Vagina (tissue), 2 donors: ENCODE measurements at places on chromosomes 6 and 20. TPM values are rescaled to one million over a fixed set of nuclear protein-coding genes. Genes with fewer than 3 reads are reported as not detected.

- DNase-seq, result no peak
Measured at GRCh38 chr6:169986171-169986847, 234.9 kb downstream of the ERMARD start.

GRCh38 chr6:161374971-161375873 lies 101.4 kb upstream of the AGPAT4 start:
- no peak for DNase-seq

DNA sequence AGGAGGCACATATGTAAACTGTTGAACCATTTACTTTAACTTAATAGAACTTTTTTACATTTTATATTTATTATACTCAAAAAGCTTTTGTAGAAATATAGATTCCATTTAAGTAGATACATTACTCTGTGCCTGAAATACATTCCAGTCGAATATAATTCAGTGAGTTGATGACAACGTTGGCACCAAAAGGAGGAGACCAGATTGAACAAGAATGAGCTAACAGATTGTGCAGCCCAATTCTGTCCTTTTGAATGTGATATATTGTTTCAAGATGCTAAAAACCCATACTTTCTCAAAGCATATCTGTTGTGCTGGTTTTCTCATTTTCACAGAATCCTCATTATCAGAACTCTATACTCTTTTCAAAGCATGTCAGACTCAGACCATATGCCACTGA lies 147.4 kb upstream of the SIM1 start:
- DNase-seq, result no peak

DNA sequence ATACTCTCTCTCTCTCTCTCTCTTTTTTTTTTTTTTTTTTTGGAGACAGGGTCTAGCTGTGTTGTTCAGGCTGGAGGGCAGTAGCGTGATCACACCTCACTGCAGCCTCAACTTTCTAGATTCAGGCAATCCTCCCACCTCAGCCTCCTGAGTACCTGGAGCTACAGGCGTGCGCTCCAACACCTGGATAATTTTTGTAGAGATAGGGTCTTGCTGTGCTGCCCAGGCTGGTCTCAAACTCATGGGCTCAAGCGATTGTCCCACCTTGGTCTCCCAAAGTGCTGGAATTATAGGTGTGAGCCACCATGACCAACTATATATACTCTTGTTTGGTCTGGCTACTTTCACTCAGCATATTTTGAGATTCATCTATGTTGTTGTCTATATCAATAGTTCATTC lies 154.9 kb downstream of the ZFAND3 start:
- no peak for DNase-seq

The RBBP8NL gene
- total RNA-seq, result 1.7 TPM

DNA sequence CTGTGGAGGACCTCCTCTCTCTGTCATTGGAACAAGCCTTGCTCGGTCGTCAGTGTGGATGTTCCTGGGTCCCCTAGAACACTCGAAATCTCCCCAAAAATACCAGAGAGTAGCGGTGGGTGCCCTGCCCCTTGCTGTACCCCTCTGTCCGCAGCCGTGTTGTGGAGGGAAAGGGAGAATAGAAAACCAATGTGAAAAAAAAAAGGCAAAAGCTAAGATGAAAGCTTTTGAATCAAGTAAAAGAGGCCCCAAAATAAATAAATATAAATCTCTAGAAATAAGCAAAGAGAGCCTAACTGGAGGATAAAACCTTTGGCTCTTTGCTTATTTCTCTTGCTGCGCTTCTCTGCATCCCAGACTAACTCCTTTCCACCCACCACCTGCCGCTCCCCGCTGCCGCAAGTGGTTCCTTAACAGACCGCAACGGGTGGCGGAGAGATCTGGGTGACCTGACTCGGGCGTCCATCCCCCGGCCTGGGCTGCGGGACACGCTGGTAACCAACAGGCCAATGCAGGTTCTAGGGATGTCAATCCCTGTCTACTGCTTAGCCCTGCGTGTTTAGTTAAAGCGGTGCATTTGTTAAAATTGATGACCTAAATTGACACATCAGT lies 110.0 kb downstream of the GPX5 start:
- DNase-seq, result no peak

GRCh38 chr6:53605543-53606235 lies 59.9 kb downstream of the KLHL31 start:
- DNase-seq, result no peak

DNA sequence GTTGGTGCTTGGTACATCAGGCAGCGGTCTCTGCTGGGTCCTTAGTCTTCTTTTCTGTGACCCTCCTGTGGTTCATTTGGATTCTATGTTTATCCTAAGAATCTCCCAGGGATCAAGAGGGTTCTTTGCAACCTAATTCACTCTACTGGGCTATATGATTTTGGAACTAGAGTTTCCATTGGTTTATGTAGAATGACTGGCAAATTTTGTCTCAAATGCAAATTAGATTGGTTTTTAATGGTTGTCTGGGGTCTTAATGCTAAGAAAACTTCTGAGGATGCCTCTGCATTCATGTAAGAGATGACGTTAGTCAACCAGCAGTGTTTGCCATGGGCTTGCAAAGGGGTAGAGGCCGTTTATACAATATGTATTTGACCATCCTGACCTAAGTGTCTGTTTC lies 129.8 kb upstream of the ZFP64 start:
- DNase-seq, result no peak

DNA sequence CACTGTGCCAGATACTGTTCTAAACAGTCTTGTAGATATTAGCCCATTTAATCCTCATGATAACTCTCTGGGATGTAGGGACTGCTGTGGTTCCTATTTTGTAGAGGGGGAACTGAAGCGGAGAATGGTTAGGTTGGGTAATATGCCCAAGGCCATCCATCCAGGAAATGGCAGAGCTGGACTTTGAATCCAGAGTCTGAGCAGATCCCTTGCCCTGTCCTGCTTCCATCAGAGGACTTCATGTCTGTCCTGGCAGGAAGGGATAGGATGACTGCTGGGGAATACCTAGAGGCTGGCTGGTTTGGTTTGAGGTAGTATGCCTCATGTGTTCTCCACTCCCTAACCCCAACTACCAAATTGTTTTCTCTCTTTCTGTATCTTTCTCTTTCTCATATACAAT lies 44.6 kb downstream of the SAMD5 start:
- DNase-seq, result no peak

The SLC4A11 gene
- total RNA-seq, result 4.9 TPM

The PGC gene
- total RNA-seq, result 3.4 TPM

The VSTM2L gene
- total RNA-seq, result not detected

The ARMC12 gene
- not detected for total RNA-seq

- no peak for DNase-seq
Measured at GRCh38 chr6:23983735-23984134, 142.3 kb upstream of the NRSN1 start.

The RBM24 gene
- total RNA-seq, result 2.7 TPM

DNA sequence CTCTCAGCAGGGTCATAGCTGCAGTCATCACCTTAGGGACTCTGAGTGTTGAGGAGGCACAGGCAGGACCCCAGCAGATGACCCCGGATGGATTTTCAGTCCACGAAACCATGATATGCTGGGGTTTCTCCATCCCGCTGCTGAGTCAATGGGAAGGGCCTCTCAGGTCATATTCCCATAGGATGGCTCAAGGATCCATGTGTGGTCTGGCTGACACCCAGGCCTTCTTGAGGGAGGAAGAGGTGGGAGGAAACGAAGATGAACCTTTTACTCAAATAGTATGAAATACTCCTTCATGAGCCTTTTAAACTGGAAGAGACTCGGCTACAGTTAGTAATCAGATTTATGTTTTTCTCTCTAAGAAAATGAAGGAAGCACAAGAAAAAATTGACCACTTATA lies 10.3 kb upstream of the RALY start:
- no peak for DNase-seq

- DNase-seq, result no peak
Measured at GRCh38 chr20:62627901-62628612, 14.2 kb upstream of the SLCO4A1 start.

The GRM1 gene
- total RNA-seq, result not detected

DNA sequence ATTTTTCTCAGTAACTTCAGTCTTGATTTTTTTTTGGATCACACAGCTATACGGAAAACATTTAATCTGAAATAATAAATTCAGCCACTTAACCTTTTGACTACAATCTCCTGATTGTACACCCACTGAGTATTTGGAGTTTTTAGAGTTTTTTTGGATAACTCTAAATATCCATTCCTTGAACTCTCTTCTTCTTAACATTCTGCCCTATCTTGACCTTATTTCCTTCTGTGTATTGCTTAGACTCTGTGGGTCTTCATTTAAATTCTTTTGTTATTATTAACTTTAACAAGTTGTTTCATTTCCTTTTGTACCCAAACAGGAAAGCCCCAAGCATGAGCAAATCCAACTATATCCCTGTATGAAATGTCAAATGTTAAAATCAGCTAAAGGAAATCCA lies 170.2 kb upstream of the PTCHD4 start:
- no peak for DNase-seq

- no peak for DNase-seq
Measured at GRCh38 chr6:35295036-35295435, 2.6 kb upstream of the DEF6 start.

The DEFB132 gene
- not detected for total RNA-seq

The RBM12 gene
- total RNA-seq, result 26.8 TPM

DNA sequence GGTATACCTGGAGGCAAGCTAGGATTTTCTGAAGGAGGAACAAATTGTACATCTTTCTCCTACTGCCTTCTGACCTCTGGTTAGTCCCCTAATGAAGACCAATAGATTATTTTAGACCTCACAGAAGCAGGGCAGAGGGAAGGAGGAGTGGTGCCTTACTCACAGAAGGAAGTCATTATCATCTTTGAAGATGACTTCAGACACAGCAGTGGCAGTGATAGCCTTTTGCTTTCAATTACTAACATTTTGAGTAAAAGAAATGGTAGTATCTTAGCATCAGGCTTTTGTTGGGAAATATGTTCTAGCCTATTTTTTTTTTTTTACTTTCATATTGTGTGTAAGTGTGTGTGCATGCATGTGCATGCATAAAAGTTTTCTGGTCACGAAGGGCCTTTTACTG lies 164.2 kb upstream of the PLN start:
- no peak for DNase-seq

The TGM2 gene
- 92.8 TPM for total RNA-seq

The TAAR5 gene
- total RNA-seq, result not detected

- no peak for DNase-seq
Measured at GRCh38 chr6:158803733-158804143, 15.4 kb downstream of the EZR start.

The SCRT2 gene
- not detected for total RNA-seq

The WFDC10B gene
- not detected for total RNA-seq
